Tibial nerve (tissue), 4 donors: ENCODE measurements at places on chromosomes 2 and 18.

DNA sequence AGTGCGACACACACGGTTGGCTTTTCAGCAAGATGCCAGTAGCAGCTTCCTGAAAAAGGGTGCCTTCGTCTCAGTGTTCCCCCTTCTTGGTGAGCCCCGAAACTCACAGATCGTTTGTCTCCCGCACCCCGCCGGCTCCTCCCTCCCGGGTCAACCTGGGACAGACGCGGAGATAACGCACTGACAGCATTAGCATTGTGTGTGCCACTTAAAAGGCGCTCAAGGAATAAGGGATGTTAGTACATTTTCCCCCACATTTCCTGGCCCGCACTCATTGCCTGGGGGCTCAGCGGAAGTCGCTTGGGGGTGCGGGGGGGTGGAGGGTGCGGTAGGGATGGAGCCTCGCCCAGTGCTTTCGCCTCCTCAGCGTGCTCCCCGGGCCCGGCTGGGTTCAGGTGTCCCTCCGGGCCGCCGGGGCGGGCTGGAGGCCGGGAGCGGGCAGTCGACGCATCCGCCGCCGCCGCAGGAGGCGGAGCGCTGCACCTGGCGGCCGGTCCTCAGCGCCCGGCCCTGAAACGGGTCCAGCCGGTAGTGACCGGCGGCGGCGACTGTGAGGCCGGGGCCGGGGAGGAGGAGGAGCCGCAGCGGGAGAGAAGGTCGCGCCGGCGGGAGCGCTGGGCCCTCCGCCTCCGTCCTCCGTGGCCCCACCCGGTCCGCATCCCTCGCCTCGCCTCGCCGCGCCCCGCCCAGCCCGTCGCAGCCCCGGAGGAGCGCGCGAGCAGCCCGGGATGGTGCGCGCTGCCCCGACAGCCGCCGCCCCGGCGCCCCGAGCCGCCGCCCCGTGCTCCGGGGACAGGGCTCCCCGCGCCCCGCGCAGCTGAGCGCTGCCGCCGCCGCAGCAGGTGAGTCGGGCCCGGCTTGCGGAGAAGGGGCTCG is at the start of gene MFSD6:
TSS of gene MFSD6 (plus strand) at position 694 of the 876 bp plus-strand sequence. CDS start 27,675 bp downstream, outside the sequence.
- DNase-seq, result peak; percentile 10

DNA sequence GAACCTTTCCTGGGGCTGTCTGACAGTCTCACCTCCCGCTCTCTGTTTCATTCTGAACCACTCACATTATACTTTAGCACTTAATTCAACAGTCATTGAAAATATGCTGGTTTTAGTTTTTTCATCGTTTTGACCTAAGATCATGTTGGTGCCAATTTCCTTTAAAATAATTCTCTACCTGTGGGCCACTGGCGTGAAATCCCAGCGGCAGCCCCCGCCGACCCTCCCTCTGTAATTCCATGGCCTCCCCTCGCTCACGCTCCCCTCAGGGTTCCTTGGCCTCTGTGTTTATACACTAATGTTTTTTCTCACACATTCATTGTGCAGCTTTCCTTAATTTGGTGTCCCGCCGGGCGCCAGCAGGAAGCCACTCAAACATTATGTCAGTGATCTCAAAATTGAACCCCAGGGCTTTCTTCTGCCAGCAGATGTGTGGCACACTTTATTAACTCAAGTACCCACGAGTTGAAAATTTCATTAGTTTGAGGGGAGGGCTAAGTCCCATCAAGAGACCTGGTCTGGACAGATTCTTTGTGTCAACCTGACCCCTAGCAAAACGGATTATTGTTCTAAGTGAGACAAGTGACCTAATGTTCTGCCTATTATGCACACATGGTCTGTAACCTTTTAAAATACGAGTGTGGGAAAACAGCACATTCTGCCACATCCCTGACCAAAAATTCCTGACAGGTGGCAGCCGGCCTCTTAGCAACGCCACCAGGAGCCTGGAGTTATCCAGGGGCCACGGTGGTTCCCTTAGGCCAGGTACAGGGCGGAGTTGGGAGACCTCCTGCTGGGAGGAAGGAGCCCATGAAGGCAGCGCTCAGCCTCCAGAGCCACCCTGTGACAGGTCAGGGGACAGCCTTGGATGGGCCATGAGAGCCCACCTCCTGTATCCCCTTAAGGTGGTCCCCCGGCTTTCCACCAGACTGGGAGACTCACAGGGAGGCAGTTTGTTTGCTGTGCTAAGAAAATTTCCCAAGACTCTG is 53.1 kb downstream of the APOB start:
- no peak for DNase-seq

- no peak for DNase-seq
These were observed 14.8 kb upstream of the PSD4 start for GRCh38 chr2:113158884-113159553.

GRCh38 chr2:207635468-207636200 is 10.4 kb upstream of the METTL21A start:
- DNase-seq, result no peak

DNA sequence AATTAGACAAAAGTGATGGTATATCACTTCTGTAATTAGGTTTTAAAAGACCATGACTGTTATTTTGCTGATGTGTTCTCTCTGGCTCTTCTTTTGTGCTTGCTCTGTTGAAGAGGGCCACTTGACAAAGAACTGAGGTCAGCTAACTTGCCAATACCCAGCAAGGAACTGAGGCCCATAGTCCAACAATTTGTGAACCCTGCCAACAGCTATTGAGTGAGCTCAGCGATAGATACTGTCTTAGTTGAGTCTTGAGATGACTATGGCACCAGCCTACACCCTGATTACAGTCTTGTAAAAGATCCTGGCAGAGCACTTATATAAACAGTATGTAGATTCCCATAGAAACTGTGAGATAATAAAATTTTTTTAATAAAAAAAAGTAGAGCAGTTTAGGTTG is 103.0 kb downstream of the BMPR2 start:
- DNase-seq, result no peak

DNA sequence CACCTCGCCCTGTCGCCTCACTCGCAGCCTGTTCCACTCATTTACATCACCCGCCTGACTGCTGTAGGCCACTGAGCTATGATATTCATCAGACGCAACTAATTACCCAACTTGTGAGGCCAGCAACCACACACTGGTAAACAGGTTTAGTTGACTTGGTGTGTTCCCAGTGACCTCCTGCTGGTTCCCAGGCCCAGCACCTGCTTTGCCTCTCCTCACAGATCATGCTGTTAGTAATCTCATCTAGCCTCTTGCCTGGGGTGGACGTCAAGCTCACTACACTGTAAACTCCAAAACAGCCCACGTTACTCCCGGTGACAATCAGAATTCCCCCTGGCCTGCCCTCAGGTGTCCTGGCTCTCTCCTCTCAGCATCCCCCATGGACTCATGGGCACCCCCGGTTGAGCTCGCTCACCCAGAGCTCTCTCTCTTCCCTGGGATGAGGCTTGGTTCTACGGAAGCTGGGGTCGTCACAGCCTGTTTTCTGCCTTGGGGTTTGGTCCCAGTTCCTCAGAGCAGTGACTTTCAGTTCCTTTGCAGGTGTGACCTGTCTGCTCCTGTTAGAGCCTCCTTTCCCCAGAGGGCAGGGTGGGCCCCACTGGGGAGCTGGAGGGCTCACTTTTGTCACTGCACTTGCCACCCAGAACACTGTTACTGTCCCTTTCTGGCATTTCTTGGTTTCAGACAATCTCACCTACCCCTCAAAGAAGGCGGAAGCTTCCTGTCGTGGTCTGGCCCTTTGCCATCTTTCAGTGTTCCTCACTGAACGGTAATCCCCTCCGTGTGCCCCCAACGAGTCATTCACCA is 40.3 kb downstream of the INPP5D start:
- no peak for DNase-seq

- no peak for DNase-seq
These were observed 510.9 kb downstream of the PARD3B start for GRCh38 chr2:205056151-205056561.

GRCh38 chr2:110100480-110100879 is 15.1 kb downstream of the MALL start:
- DNase-seq, result no peak

DNA sequence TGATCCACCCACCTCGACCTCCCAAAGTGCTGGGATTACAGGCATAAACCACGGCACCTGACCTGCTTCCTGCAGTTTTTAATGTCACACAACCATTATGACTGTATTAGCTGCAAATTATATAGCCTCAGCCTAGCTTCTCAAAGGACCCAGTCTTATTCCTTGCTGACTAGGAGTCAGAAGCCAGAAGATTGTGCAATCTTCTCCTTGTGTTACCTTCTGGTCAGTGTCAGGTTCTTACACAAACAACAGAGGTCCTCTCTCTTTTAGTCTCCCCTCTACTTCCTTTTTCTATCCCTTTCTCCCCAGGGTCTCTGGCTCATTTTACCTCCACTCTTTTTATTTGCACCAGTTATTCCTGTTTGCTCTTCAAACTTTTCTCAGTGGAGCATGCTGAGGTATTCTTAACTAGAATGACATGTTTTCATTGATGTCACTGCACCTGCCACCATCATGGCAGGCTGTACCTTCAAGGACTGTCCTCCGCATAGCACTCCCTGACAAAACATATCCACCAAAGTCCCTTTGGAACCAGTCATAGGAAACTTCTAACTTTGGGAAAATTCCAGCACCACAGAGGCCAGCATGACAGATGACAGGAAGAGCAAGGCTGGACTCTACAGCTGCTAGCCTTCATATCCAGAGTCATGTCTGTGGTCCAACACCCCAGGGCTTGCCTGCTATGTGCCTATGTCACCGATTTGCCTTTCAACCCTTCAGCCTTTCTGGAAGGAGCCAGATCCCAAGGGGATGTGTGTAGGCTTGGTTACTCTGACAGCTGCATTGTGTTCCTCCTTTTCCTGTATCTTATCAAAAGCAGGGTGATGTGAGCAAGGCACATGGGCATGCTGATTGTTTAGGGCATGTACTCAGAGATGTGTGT is 45.2 kb upstream of the EPC2 start:
- DNase-seq, result no peak

DNA sequence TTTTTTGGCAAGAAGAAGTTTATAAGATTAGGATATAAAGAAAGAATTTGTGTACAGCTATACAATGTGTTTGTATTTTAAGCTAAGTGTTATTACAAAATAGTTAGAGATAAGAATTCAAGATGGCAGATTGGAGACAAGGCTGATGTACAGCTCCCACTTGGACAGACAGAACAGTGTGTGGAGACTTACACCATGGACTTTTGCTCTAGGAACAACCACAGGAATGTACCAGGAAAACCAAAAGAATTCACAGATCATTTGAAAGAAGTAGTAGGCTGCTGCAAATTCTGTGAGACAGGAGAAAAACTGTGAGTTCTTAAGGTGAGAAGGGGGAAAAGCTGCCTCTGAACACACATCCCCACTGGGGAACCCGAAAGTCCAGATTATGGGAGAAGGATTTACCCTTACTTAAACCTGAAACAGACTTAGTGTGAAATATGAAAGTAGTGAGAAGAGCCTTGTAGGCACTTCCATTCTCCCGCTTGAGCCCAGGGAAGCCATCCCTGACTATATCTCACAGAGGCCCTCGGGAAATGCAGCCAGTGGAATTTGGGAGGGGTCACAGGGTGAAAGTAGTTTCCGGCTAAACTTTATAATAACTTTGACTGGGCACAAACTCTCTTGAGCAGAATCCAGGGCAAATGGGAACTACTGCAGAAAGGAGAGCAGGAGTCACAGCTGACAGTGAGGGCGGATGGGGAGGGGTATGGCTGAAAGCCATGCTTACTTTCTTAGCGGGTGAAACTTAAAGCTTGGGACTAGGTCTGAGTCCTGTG is 11.6 kb upstream of the RPRD1A start:
- no peak for DNase-seq

DNA sequence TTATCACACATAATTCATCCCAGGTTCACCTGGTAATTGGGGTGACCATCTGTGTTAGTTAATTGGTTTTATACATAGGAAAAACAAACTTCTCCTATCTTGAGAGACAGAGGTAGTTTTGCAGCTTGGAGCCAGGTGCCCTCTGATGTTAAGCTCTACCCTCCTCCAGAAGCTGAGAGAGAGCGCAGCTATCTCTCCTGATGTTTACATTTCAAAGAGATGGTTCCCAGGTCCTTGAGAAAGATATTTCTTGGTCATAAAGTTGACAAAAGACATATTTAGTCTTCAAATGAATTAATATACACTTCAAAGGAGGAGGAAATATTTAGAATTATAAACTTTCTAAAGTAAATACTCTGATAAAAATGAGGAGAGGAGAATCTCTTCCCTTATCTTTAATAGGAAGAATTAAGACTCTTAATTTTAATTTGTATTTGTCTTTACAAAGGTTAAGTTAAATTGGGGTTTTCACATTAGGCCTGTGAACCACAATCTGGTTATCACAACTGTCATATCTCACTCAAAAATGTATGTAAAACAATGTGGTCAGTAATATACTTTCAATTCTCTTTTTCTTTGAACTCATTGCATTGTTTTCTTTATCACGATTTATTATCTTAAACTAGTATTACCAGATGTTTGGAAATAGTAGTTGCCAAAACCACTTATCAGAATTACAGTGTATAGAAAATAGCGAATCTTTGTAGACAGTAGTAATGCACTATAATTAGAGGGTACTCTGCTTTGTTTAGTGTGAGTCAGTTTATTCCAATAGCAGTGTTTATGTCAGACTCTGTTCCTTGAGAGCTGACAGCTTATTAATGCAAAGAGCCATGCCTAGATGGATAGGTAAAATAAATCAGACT is 26.8 kb downstream of the SERPINB4 start:
- DNase-seq, result no peak

GRCh38 chr2:70645733-70646419 is 92.2 kb upstream of the TGFA start:
- DNase-seq, result no peak

DNA sequence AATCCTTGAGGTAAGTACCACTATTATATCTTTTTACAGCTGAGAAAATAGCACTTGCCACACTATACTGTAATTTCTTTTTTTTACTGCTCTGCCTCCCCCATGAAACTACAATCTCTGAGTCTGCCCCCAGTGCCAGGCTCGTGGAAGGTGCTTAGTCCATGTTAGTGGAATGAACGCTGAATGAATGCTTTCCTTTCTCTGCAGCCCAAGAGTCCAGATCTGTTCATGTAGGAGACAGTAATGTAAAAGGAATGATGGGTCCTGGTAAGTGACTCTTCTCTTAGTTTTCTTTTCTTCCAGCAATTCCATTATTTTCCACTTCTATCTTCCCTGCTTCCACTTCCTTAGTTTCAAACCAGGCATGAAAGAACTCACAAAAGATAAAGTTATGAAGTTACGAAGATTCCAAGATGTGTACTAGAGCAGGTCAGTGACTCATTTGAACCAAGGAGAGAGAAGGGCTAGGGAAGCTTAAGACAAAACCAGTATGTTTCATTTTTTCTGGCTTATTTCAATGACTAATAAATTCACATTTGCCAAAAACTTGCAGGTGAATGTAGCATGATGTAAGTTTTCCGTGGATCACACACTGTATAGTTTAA is 46.0 kb downstream of the ARHGEF33 start:
- DNase-seq, result no peak

- DNase-seq, result no peak
These were observed 6.0 kb downstream of the SRBD1 start for GRCh38 chr2:45605116-45605515.

DNA sequence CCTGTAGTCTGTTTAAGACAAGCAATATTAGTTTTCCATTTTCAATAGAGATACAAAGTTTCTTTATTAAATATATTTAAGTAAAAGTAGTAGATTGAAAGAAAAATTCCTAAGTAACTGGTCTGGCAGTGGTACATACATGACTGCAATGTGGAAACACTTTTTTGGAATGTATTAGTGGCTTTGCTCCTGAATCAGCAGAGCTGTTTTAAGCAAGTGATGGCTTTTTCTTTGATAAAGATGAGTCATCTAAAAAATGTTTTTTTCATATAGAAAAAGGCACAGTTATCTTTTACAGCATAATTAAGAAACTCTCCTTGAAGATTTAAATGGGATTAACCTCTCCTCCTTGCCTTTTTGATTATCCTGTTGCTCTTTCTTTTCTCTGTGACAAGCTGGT is 34.9 kb downstream of the KDM3A start:
- DNase-seq, result no peak

- DNase-seq, result no peak
These were observed 17.5 kb upstream of the RAB31 start for GRCh38 chr18:9690418-9691188.

GRCh38 chr18:5167831-5168230 is 29.2 kb downstream of the AKAIN1 start:
- DNase-seq, result no peak
